ENCODE measurements at places on chromosomes 11 and 22.

- no peak for DNase-seq
Measured at GRCh38 chr11:1948389-1948788, 1.3 kb downstream of the MRPL23 start.

- no peak for DNase-seq
Measured at GRCh38 chr22:27507111-27507611, 294.4 kb downstream of the MN1 start.

DNA sequence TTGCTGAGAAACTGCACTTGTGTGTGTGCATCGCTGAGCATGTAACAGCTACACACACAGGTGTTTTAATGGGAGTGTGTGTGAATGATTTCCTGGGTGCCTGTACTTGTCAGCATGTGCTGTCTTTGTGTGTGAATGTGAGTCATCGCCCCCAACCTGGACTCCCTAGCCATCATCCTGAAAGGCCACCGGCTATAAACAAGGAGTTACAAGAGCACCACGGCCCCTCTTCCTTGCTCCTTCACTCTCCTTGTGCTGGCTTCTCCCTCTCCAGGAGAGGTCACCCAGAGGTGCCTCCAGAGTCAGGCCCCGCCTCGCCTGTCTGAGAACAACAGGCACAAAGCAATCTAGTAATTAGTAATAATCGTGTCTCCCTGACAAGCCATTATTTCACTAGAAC lies 419.2 kb downstream of the BUD13 start:
- no peak for DNase-seq

DNA sequence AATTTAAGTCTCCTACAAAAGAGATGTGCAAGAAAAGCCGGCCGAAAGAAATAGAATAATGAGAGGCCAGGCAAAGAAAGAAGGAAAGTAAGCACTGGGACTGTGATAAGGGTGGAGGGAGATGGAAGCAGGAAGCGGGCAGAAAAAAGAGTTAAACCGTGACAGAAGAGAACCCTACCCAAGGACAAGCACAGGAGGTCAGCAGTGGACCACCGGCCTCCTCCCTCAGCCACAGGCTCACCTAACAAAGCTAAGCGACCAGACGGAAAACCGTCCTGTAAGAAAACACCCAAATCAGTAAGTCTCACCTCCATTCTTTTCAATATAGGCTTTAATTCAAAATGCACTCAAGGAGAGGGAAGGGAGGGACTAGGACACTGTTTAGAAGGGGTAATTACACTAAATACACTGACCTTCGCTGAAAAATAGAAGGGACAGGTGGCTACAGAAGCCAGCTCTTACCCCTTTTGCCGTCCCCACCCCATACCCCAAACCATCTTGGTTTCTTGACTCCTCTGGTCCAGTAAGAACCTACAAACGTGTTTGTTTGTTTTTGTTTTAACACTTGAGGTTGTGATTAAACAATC lies 1.9 kb downstream of the FAM181B start:
- no peak for DNase-seq

DNA sequence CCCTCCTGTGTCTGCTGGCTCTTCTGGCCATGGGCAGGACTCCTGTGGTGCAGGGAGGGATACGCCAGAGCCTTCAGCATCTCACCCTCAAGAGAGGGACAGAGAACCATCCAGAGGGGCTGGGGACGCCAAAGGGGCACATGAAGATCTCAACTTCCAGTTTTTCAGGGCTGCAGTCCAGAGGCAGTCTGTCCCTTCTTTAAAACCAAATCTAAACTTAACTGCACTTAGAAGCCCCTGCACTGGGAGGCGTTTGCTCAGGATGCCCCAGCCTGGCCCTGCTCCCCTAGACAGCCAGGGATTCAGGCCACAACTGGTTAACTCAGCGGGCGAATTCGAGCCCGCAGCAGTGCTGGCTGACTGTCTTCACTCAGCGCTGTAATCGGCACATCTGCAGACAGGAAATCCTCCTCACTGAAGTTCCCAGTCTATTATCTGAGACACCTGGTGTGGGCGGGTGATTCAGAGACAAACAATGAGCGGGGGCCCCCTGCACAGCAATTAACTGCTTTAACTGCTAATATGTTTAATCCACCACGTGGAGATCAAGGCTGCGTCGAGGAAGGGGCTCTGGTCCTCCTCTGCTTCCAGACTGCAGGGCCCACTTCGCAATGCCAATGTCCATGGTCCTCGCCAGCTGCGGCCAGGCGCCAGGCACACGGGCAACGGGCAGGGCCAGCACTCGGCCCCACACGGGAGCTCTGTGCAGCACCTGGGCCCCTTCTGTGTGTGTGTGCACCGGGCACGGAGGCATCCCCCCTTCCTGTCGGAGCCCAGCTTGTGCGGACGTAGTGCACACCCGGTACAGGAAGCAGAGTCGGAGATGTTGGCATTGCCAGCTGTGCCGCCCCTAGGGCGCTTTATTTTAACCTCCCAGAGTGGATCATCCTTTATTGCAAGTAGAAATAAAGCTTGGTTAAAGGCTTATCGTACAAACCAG lies 36.9 kb upstream of the GNB1L start:
- DNase-seq, result peak; percentile 80

- no peak for DNase-seq
Measured at GRCh38 chr22:42920101-42920820, 63.2 kb upstream of the ARFGAP3 start.
